ENCODE measurements at places on chromosomes 5 and 9.

DNA sequence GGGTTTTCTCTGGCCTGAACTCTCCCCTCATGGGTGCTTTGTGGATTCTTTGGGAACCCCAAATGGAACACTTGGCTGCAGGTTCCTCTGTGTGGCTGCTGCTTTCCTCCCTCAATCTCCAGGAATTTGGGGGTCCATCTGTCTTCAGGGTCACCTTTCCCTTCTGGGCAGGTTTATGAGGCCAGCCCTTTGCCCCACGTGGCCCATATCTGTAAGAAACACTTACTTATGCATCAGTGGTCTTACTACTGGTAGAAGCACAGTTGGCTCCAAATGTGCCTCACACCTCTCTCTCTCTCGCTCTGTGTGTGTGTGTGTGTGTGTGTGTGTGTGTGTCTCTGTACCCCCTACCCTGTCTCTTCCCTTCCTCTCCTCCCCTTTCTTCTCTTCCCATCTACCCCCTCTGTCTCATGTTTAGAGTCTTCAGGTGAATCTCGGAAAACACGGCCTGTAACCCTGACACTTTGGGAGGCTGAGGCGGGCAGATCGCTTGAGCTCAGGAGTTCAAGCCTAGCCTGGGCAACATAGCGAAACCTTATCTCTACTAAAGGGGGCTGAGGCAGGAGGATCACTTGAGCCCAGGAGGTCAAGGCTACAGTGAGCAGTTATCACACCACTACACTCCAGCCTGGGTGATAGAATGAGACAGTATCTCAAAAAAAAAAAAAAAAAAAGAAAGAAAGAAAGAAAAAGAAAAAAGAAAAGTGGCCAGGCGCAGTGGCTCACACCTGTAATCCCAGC, 26.8 kb downstream of the C5orf15 start:
- DNase-seq, result no peak

- no peak for DNase-seq
Observed at GRCh38 chr9:89388868-89389177, 70.5 kb downstream of the SECISBP2 start.

- DNase-seq, result no peak
Observed at GRCh38 chr5:146249801-146250200, 46.4 kb downstream of the RBM27 start.

DNA sequence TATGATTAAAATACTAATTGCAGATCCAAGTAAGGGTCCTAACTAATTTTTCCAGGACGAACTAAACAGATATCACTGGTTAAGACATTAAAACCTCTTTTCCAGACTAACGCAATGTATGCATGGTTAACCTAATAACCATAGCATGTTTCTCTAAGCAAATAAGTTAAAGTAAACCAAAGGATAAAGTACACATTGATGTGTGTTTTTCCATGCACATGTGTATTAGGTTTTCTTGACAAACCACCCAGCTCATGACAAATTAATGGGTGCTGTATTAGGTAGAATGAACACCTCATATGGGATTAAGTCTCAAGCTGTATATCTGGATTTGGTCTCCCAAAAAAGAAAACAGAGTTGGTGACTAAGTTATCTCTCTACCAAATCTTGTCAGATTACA, 45.6 kb downstream of the ANKH start:
- DNase-seq, result no peak

- DNase-seq, result no peak
Observed at GRCh38 chr9:131029574-131029952, 20.6 kb downstream of the LAMC3 start.

DNA sequence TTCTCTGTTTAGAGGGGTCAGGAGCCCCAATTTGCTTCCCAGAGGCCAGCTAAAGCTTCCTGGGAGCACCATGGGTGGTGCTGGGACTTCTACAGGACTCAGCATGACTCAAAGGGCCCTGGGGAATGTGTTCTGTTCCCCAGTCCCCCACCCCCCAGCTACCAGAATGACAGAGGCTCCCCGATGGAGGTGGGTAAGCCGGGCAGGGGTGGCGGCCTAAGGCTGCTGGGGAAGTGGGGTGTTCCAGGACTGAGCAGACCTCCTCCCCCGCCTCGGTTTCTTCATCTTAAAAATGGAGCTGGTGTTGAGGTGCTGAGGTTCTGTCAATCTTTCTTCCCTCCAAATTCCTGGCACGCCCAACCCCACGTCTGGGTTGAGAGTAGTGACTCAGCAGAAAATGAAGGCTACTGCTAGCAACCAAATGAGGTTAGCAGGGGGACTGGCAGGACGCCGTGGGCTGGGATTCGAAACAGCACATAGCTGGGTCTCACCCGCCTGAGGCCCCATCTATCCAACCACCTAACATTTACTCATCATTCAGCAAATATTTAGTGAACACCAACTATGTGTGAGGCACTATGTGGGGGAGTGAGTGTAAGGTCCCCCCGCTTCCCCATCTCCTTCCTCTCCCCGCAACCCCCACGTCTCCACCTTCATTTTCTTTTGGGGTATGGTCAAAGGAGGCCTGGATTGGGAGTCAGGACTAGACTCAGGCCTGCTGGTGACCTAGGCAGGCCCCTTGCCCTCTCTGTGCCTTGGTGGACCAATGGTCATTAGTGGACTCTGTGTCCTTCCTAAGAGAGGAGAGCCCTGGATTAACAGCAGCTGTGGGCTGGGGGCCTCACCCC, 50.2 kb downstream of the C9orf50 start:
- no peak for DNase-seq

GRCh38 chr9:100774326-100774725, 196.4 kb downstream of the CAVIN4 start:
- no peak for DNase-seq

GRCh38 chr5:66281294-66281693, 137.2 kb downstream of the SREK1 start:
- DNase-seq, result no peak

DNA sequence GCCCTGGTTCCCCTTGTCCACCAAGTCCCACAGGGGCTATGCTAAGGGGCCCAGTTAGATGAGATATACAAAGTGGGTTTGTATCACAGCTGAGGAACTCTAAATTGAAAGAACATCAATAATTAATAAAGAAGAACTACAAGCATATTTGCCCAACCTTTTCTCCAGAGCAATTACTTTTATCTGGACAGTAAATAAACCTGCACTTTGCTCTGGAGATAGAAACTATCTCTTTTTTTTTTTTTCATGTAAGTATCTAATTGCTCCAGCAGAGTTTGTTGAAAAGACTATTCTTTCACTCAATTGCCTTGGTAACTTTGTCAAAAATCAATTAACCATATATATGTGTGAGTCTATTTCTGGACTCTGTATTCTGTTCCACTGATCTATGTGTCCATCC, 6.0 kb upstream of the CDKN2AIPNL start:
- no peak for DNase-seq

DNA sequence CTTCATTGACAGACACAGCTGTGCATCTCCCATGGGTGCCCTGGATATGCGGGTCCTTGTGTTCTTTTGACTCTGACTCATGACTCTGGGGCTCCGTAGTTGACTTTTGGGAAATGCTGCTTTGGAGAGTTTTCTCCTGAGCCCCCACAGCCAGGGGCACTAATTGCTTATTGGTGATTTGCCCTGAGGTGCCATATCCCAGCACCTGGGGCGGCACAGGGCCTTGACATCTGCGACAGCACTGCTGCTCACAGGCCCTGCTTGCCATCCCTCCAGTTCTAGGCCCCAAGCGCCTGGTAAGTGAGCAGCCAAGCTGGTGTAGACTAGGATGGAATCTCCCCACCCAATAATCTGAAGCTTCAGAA, 75.1 kb downstream of the AMBP start:
- DNase-seq, result no peak

- no peak for DNase-seq
Observed at GRCh38 chr5:102700120-102700831, 54.8 kb upstream of the PAM start.

GRCh38 chr5:154868702-154869101, 10.3 kb downstream of the CNOT8 start:
- DNase-seq, result no peak

DNA sequence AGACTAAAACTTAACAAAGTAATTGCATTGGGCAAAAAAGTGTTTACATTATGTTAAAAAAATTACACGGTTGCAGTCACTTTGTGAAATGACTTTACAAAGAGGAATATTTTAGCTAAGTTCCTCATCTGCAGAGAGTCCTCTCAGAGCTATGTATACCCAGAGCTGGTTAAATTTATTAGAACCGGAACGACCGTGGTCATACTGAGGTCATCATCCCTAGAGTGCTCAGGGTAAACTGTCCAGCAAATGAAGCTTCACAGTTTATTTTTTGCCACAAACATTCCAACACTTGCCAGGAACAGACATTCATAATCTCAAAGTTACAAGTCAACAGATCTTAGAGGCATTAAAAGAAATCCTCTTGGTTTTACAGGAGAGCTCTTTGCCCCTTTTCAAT, 897 bp downstream of the ROPN1L start:
- no peak for DNase-seq

DNA sequence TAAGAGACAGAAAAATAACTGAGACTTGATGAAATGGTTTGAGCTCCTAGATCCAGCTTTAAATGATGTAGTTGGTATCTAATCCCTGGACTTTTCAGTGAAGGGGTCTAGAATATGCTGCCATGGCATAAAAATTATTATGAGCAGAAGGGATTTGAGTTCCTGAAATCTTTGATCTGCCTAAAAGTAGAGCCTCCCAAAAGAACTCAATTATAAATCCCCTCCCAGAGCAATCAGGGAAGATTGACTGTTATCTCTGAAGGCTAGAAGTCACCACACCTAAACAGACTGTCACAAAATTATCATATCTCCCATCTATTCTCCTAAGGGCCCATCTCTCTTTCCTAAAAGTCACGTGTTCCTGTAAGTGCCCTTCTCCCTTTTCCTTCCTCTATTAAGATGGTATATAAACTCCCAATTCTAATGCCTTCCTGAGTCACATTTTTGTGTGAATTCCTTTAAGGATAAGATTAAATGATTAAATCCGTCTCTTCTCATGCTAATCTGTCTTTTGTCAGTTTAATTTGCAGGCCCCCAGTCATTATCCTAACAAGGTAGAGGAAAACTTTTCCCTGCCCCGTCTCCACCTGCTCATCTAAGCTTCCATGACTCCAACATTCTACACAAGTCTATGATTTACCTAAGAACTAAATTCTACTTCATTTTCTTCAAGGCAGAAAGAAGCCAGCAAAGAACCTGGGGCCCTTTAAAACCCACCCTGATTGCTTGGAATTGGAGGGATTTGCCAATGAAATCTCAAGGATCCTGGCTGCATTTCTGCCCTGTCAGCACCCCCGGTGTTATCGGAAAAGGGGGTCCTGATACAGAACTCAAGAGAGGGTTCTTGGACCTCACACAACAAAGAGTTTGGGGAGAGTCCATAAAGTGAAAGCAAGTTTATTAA, 47.1 kb upstream of the PWWP2A start:
- DNase-seq, result no peak

GRCh38 chr9:126357074-126357473, 30.4 kb downstream of the MVB12B start:
- DNase-seq, result no peak

DNA sequence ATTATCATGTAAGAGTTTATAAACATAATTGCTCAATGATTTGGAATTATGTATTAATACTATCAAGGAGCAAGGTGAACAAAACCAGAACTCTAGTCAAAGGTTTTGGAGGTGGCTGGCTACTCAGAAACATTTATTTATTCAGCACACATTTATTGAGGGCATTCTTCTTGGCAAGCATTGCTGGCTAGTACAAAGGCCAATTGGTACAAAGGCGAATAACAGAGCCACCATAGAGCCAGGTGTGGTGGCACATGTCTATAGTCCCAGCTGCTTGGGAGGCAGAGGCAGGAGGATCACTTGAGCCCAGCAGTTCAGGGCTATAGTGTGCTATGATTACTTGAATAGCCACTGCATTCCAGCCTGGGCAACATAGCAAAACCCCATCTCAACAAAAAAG, 242.1 kb downstream of the CWC27 start:
- no peak for DNase-seq

GRCh38 chr5:39370555-39371366, 6.5 kb upstream of the C9 start:
- no peak for DNase-seq

DNA sequence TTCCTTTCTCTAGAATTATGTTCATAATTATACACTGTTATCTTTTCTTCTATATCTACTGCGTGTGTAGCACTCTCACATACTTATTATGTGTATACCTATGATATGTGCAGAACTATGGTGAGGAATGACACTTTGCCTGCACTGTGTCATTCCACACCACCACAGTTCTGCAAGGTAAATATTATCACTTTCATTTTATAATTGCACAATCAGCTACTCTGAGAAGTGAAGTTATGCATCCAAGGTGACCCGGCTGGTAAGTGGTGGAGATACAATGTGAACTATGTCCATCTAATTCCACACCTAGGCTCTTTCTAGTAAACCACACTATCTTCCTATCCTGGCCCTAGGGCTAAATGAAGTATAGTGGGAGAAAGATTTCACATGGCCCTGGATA, 170.1 kb upstream of the ATP10B start:
- DNase-seq, result no peak

DNA sequence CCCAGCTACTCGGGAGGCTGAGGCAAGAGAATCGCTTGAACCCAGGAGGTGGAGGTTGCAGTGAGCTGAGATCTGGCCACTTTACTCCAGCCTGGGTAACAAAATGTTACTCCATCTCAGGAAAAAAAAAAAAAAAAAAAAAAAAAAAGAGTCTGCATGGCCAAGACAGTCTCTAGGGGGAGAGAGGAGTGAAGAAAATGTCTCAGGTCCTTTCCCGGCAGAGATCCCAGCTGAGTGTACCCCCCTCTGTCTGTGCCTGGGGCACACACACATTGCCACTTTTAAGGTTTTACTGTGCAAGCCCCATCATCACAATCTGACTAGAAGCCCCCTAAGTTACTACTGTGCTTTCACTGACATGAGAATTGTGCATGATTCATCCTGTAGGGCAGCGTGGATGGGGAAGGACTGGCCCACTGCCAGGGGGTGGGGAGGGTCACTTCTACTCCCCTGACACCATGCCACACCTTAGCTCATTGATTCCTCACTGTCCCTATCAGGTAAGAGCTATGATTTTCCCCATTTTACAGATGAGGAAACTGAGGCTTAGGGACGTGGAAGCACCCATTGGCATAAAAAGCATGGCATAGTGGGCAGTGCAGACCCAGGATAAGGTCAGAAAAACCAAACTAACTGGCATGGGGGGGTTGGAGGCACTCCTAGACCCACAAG, 102.3 kb upstream of the LARP1 start:
- DNase-seq, result no peak

GRCh38 chr5:180491496-180491895, 2.7 kb upstream of the CNOT6 start:
- DNase-seq, result no peak

DNA sequence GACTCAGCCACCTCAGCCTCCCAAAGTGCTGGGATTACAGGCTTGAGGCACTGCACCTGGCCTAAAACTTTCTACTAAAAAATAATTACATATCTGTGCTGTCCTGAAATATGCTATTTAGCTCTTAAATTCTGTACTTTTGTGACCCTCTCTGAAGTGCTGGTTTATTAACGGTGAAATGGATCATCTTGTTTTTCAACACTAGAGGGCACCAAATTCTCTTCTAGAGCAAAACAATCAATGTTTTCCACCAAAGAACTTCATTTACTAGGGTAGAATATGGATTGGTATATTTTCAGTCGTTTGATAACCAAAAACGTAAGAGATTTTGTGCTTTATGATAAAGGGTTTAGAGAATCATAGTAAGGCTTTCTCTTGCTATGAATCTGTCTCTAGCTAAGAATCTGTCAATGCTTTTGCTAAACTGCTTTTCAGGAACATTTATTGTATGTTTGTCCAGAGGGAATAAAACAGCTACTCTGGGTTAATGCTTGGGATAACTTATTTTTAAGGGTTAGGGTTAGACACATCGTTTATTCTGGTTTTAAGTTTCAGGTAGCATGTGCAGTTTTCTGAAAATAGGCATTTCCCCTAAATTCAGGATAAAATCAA, 63.6 kb downstream of the RNF180 start:
- no peak for DNase-seq

Data from T-helper 22 cell (primary cell).